ENCODE measurements at places on chromosomes 1 and 21.
A peak's percentile ranks its signal among the peaks of the same experiment; 100 is the strongest.

GRCh38 chr1:207245124-207245523, 76.4 kb upstream of the CD55 start:
- no peak for DNase-seq

GRCh38 chr1:10585242-10585641, 110.5 kb downstream of the PEX14 start:
- DNase-seq: no peak

- DNase-seq: no peak
Measured at GRCh38 chr1:94126651-94127050, 5.7 kb upstream of the ABCA4 start.

- DNase-seq: no peak
Measured at GRCh38 chr21:41953249-41953830, 478 bp downstream of the C2CD2 start.

GRCh38 chr1:218783916-218784315, 389.8 kb upstream of the LYPLAL1 start:
- DNase-seq: no peak

DNA sequence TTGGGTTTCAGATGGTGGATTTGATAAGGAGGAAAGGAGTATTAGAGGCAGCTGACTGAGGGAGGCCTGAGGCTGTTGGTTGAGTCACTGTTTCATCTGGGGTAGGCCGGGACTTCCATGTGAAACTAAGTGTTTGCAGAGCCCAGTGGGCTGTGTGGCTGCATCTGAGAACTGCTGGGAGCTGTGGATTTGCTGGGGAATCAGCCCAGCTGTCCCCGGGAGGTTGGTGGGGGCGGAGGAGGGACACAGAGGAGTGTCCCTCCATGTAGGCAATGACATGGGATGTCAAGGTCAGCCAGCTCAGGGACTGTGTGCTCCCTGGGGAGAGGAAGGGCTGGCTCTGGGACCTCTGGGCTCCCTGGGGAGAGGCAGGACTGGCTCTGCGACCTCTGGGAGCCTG, 36.4 kb downstream of the SLC2A7 start:
- DNase-seq: no peak

DNA sequence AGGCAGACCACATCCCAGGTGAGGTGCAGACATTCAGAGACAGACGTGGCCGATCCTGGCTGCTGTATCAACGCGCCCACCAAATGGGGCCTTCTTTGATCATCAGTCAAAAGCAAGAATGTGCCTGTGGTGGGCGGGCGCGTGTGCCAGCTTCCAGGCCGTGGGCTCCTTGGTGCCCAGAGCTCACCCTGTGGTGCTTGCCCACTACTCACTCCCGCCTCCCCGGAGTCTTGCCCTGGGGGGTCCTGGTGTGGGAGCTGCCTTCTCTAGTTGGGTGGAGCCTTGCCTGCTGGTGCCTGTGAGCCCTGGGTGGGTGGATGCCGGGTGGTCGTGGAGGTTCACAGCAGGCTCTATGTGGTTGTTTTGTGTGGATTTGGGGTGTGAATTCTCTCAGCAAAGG, 70.6 kb downstream of the SKI start:
- DNase-seq: no peak

- DNase-seq: no peak
Measured at GRCh38 chr1:202063093-202063492, 52.7 kb downstream of the ELF3 start.

DNA sequence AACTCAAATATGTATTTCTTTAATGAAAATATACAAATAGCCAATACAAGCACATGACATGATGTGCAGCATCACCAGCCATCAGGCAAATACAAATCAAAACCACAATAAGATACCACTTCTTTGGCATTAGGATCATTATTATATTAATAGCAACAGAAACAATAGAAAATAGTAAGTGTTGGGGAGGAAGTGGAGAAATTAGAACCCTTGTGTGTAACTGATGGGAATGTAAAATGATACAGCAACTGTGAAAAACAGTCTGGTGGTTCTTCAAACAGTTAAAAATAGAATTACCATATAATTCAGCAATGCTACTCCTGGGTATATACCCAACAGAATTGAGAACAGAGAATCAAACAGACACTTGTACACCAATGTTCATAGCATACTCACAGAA, 40.8 kb upstream of the FCER1A start:
- no peak for DNase-seq

GRCh38 chr1:157238585-157238984, 100.4 kb upstream of the ETV3 start:
- no peak for DNase-seq

GRCh38 chr1:229273507-229274232, 2.8 kb downstream of the RAB4A start:
- DNase-seq: no peak

GRCh38 chr1:83559129-83559840, 439.6 kb downstream of the TTLL7 start:
- DNase-seq: no peak

- peak; percentile 85 for DNase-seq
Measured at GRCh38 chr1:24683713-24684162, 40.6 kb downstream of the SRRM1 start.

DNA sequence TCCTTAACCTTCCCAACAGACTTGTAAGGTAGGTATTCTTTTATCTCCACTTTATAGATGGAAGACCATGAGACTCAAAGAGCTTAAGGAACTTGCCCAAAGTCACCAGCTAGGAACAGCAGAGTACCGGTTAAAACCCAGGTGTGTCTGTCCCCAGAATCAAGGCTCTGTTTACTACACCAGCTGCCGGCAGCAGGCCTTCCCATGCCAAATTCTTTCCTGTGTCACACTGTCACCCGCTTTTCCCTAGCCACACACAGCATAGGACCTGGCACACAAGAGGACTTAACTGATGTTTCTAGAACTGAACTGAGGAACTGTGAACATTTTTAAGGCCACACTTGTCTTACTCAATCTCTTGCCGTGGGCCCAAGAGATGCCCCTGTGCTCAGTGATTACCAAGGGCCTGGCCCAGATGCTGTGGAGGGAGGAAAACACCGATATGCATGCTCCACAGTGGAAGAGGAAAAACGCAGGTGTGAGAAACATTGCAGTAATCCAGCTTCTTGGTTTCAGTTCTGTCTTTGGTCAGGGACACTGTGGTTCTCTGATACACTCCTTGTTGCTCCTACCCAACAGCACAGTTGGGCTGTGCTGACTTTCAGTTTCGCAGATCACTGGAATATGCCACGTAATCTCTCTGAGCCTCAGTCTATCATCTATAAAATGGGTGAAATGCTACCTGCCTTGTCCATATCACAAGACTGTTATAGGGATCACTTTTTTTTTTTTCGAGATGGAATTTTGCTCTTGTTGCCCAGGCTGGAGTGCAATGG, 13.9 kb upstream of the LY9 start:
- DNase-seq: no peak

DNA sequence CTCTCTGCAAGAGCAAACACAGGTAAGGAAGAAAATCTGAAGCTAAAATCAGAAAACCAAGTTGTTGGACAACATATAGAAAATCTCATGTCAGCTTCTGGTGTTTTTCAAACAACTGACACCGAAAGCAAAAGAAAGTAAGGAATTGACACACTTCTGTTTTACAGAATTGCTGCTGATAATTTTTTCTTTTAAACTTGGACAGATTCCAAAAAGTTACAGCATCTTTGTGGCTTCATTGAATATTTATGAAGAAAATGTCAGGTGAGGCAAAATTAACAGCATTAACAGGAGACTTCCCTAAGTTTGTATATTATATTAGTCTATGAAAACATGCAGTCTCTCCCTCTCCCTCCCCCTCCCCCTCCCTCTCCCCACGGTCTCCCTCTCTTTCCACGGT, 14.9 kb upstream of the CTSS start:
- DNase-seq: no peak

- no peak for DNase-seq
Measured at GRCh38 chr21:15626031-15626430, 103.8 kb upstream of the USP25 start.

DNA sequence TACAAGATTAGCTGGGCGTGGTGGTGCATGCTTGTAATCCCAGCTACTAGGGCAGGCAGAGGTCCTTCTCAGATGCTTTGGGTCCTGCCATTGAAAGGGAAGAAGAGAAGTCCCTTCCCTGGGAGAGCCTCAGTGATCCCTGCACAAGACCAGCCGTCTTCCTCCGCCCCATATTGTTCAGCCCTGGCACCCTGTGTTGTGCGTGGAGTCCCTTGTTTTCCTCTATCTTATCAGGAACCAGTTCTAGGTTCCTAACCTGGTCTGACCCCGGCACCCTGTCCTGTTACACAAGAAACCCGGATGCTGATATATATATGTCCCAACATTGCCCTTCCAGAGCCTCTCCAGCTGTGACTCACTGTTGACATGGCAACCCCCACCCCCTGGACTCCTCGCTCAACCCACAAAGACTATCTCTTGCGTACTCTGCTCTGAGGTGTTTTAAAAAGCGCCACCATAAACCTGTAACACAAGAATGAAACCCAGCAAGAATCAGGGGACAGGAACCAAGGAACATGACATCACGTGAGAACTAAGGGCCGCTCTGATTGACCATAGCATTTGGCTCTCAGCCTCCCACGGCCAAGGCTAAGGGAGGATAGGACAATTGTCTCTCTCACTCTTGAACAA, 4.8 kb downstream of the MX2 start:
- peak; percentile 56 for DNase-seq

DNA sequence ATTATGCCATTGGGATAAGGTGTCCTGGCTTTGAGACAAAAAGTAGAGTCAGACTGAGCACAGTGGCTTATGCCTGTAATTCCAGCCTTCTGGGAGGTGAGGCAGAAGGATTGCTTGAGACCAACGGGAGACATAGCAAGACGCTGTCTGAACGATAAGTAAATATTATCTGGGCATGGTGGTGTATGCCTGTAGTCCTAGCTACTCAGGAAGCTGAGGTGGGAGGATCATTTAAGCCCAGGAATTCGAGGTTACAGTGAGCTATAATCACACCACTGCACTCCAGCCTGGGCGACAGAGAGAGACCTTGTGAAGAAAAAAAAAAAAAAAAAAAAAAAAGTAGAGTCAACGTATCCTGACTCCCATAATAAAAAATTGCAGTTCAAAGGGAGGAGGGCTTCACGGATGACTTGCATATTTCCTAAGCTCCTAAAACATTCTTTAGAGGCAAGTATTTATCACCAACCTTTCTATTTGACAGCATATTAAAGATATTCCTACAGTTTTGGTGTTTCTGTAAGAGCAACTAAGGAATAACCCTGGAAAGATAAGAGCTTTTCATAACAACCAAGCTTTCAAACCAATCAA, 141.2 kb downstream of the SLC44A5 start:
- DNase-seq: no peak

- no peak for DNase-seq
Measured at GRCh38 chr1:118907466-118907865, 80.7 kb downstream of the TBX15 start.

DNA sequence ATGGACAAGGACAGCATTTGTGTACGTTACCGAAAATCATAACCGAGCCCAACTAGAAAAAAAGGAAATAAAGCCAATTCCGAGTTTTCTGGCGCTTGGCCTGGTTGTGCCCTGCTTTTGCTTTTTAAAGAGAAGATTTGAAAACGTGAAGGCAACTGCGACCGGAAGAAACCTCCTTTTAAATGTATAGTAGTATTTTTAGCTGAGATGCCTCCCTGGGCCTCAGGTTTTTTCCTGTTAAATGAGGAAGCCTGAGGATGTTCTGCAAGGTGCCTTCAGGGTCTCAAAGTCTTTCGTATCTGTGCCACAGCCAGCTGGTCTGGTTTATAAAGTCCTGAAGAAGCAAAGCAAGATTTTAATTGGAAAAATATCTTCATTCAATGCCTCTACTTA, 371 bp upstream of the ODF2L start:
- no peak for DNase-seq

GRCh38 chr21:26813426-26813998, 31.7 kb downstream of the ADAMTS1 start:
- no peak for DNase-seq

DNA sequence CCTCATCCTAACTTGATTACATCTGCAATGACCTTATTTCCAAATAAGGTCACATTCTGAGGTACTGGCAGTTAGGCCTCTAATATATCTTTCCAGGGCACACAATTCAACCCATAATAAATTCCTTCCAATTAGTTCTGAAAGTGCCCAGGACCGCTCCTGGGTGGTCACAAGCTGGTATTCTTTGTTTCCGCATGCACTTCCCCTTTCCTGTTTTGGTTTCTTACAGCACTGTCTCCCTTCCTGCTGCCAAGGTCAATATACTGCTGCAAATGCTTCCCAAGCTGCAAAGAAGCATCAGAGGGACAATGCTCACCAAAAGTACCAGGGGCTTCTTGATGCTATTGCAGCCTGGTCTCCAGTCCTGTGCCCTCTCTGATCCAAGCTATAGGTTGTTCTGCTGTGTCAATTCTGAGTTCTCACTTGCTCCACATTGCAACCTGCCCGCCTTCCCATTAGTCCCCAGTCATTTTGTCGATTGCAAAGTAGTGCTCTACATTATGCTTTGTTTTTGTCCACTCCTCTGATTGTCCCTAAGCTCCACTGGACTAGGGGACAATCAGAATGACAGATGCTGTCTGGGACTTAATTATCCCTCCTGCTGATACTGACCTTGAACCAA, 13.9 kb upstream of the XPR1 start:
- DNase-seq: no peak

DNA sequence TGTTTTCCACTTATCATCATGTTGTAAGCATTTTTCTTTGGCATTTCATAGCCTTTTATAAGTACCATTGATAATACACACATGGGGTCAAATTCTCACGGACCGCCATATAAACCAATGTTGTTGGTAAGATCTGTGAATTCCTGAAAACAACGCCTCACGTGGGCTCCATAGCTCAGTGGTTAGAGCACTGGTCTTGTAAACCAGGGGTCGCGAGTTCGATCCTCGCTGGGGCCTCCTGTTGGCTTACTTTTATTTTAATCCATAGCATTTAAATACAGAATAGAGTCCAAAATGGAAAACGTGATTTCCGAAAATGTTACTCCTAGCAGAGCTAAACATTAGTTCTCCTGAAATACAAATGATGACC, 83.1 kb downstream of the HHIPL2 start:
- peak; percentile 53 for DNase-seq

DNA sequence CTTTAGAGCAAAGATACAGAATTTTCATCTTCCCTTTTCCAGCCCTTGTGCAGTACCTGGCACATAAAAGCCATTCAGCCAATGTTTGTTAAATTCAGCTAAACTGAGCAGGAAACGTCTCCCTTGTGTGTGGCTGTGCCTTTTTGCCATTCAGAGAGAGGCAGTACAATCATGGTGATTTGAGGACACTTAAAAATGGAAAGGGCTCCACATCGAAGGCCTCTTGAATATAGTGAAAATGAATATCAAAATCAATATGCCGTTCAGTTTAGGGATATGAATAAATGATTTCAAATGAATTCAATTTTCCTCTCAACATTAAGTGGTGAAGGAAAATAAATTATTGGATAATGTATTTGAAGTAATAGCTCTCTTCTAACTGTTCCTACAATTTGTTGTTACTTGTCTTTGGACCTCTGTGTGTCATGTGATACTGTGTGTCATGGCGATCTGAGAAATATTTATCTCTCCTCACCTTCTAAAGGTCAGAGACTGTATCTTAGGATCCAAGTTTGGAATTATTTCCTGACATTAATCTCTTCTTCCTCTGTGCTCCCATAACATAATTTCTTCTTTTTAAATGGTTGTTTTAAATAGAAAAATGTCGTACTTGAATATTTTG, 355.6 kb upstream of the ST6GALNAC5 start:
- DNase-seq: no peak

All from fibroblast of skin of left quadriceps (primary cell).